Cardiac muscle cell (in vitro differentiated cells and primary cell): ENCODE measurements at places on chromosomes 3 and 15. TPM values are rescaled to one million over a fixed set of nuclear protein-coding genes. Genes with fewer than 3 reads are reported as not detected.

Gene LPP
- 31.6 and 45.2 TPM in 2 replicates for total RNA-seq

Gene DYNLT2B
- total RNA-seq: 24.6 and 38.7 TPM in 2 replicates

Gene CCR2
- total RNA-seq: not detected in 2 replicates

Gene ADAMTS7
- total RNA-seq: 20.4 and 35.3 TPM in 2 replicates

Gene KCNAB1
- 0.06 TPM in 1 of 2 replicates, not detected in the other for total RNA-seq

Gene NUP210
- 24.2 and 41.9 TPM in 2 replicates for total RNA-seq

Gene ADAMTSL3
- total RNA-seq: 0.88 and 2.0 TPM in 2 replicates

Gene FBXO40
- 7.3 and 18.0 TPM in 2 replicates for total RNA-seq

Gene DTWD1
- total RNA-seq: 6.7 and 10.6 TPM in 2 replicates

Gene SLC15A2
- 0.28 and 2.7 TPM in 2 replicates for total RNA-seq

Gene TEX55
- total RNA-seq: not detected in 2 replicates

Gene GRIP2
- 0.06 TPM in 1 of 2 replicates, not detected in the other for total RNA-seq

Gene C3orf22
- not detected in 2 replicates for total RNA-seq

Gene DCLK3
- total RNA-seq: 0.07 and 0.15 TPM in 2 replicates

Gene GPR62
- total RNA-seq: 0.42 and 1.1 TPM in 2 replicates

Gene UBA3
- total RNA-seq: 73.7 and 97.0 TPM in 2 replicates

Gene SENP2
- total RNA-seq: 23.7 and 53.6 TPM in 2 replicates

Gene VWA5B2
- total RNA-seq: 0.11 TPM in 1 of 2 replicates, not detected in the other
